Type B pancreatic cell (in vitro differentiated cells): ENCODE measurements at places on chromosomes 16 and 17.
A peak's percentile ranks its signal among the peaks of the same experiment; 100 is the strongest.

- DNase-seq: no peak
Measured at GRCh38 chr17:13671771-13672170, 70.0 kb upstream of the HS3ST3A1 start.

DNA sequence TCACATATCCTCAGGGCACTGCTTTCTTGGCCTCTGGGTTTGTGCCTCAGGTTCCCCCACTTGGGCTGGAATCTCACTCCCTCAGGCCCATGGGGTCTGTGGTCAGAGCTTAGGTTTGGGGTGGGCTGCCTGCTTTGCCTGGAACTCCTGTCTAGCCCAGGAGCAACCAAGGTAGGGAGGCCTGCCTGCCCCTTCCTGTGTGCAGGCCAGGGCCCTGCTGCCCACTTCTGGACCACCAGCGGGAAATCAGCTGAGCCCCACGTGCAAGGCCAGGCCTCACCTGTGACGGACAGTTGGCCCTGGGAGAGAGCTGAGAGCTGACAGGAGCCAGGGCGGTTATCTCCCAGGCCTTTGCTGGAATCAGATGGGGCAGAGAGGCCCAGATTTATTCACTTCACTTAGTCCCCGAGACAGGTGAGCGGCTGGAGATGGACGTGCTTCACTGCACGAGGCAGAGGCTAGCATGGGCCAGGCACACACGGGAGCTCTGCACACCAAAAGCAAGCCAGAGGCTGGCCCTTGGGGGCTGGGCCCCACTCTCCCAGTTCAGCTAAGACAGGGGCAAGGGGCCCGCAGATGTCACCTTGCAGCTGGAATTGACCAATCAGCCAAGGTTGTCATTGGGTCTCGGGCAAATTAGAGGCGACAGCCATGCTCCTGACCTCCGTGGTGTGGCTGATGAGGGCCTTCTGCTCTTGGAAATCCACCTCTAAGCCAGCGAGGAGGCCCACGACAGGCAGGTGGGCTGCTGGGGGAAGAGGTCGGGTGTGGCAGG is 49.9 kb upstream of the DOC2B start:
- DNase-seq: no peak

DNA sequence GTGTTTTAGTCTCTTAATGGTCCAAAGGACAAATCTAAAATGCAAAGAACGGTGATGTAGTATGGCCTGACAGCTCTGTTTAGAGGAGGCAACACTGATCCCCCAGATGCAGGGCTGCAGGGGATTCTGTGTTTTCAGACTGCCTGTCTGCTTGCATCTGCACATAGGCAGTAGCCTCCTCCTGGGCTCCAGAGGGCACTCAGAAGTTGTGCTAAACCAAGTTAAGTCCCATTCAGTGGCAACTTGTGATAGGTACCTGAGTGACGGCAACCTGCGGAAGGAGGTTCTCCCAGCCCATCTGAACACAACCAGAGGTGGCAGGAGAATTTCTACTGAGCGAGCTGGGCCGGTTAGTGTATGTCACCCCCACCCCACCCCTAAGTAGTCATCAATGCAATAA is 9.9 kb downstream of the HAS3 start:
- DNase-seq: no peak

- DNase-seq: no peak
Measured at GRCh38 chr17:42472709-42473521, 14.2 kb downstream of the ATP6V0A1 start.

GRCh38 chr17:4366327-4367063 is at the start of gene UBE2G1:
Gene UBE2G1, minus strand, starts transcription at chr17:4366675. Its CDS starts 359 bp downstream, at chr17:4366316.
- peak; percentile 100 for DNase-seq

DNA sequence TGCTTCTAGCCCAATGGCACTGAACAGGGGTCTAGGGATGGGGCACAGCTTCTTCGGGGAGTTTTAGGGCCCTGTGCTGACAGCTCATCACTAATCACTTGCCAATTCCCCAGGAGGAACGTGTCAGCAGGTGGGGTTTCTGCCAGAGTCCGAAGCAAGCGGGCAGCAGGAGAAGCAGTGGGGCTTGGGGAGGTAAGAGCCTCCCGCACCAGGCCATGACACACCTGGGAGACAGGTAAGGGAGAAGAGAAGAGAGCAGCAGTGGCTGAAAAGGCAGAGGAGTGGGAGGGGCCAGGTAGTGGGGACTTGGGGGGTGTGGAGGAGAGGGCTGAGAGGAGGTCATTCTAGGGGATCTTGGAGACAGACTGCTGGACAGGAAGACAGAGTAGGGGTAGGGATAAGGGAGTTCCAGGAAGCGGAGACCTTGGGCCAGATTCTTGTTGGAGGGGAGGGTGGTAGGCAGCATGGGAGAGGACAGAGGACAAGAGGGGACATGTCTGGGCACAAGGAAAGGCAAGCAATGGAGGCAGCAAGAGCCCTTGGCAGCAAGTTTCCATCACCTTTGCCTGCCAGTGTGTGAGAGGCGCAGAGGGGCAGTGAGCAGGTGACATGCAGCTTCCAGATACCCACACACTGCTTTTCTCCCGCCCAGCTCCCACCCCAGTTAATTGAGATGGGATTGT is 4.9 kb downstream of the PHOSPHO1 start:
- DNase-seq: no peak

DNA sequence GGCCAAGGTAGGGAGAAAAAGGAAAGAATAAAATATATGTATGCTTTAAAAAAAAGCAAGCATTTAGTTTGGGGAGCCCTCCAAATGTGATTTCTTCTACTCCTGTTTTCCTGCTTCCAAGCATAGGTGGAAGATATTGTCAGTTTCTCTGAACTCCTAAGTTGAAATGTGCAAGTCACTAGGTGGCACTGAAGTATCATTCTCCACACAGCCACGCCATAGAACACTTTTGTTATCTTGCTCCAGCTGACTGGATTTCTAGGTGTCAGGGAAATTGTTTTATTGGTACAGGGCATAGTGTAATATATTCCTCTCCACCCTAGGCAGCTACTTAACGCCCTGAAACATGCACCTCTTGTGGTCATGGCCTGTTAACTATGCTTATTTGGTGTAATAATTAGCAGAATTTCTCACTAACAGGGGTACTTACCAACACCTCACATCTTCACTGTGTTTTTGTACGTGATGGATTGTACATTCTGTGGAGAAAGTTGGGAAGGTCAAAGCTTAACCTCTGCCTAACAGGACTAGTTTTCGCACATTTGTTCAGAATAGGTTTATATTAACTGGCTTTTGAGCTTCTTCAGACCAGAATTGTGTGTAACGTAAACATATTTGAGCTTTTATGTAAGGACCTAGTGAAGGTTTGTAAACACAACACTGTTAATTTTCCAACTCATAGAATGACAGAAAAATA is 69.3 kb downstream of the FTO start:
- no peak for DNase-seq

DNA sequence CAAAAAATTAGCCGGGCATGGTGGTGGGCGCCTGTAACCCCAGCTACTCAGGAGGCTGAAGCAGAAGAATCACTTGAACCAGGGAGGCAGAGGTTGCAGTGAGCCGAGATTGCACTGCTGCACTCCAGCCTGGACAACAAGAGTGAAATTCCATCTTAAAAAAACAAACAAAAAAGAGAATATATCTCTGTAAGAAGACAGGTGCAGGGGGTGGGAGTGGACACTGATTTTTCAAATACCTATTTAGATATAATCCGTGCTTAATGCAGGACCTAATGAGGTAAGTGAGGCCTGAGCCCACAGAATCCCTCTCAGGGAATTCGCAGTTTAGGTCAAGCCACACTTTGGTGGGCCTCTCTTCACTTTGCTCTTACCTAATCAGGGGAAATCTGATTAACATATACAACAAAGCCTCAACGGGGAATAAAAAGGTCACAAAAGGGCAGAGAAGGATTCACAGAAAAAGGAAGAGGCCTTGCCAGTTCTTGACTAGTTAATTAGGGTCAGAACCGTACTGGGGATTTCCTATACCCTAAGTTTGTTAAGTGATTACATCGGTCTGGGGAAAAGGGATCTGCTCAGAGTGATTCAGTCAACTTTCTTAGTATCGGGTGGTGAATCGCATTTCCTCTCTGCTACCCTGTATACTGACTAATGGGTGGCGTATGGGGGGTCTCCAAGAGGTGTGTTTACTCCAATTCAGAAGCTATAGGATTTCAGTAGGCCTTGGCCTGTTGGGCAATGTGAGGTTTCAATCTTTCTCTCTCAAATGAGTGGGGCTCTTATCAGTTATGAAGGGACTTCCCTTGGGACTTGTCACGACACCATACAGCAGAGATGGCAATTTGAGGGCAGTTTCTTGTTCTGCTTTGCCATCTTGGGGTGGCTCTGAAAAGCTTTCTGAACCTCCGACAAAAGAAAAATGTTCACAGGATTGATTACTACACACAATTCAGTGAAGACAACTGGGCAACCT is 1.9 kb upstream of the NFAT5 start:
- no peak for DNase-seq

DNA sequence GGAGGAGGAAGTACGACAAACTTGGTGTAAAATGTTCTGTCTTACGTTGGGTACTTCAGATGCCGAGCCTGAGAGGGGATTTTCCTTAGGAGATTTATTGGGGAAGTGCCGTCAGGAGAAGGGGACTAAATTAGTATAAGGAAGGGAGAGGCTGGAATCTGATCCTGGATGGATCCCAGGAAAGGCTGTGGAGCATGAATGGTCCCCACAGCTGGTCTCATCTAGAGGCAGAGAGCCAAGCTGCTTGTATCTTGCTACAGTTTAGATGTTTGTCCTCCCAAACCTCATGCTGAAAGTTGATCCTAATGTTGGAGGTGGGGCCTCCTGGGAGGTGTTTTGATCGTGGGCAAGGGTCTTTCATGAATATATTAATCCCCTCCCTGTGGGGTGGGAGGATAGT is 798.4 kb upstream of the EEF2KMT start:
- DNase-seq: no peak
